Activated naive CD4-positive, alpha-beta T cell treated with anti-CD3 and anti-CD28 coated beads, Interleukin-2, amount 10 ng/mL, durations not matched to agents 7 days and 5 days (primary cell): ENCODE measurements at places on chromosomes 7 and 10.

GRCh38 chr7:150719960-150720891 lies 3.8 kb downstream of the GIMAP1 start:
- DNase-seq, result no peak

- no peak for DNase-seq
Measured at GRCh38 chr7:16647435-16647960, 1.5 kb downstream of the BZW2 start.

GRCh38 chr7:114952296-114952695 lies 30.4 kb downstream of the MDFIC start:
- DNase-seq, result no peak

GRCh38 chr10:25047088-25047487 lies 30.7 kb downstream of the THNSL1 start:
- DNase-seq, result no peak

GRCh38 chr10:32149252-32149955 lies 93.2 kb upstream of the KIF5B start:
- DNase-seq, result peak; percentile 23

GRCh38 chr10:50456719-50457118 lies 167.0 kb downstream of the SGMS1 start:
- DNase-seq, result no peak

GRCh38 chr7:20450536-20450935 lies 119.8 kb downstream of the ITGB8 start:
- DNase-seq, result no peak

GRCh38 chr10:116766241-116766827 lies 24.0 kb upstream of the HSPA12A start:
- no peak for DNase-seq

DNA sequence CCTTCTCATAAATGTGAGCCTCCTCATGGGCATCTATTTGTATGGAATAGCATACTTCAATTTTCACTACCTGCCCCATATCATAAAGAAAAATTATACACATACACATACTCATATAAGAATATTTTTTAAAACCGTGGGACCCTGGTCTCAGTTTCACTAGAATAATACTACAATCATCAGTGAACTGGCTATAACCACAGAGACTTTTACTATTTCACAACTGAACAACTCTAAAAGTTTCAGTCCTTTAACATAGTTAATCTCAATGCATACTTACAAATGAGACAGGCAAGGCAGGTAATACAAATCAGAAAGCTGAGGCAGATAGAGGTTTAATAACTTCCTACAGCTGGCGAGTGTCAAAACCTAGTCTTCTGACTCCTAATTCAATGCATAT lies 83.1 kb downstream of the LRRN3 start:
- no peak for DNase-seq

DNA sequence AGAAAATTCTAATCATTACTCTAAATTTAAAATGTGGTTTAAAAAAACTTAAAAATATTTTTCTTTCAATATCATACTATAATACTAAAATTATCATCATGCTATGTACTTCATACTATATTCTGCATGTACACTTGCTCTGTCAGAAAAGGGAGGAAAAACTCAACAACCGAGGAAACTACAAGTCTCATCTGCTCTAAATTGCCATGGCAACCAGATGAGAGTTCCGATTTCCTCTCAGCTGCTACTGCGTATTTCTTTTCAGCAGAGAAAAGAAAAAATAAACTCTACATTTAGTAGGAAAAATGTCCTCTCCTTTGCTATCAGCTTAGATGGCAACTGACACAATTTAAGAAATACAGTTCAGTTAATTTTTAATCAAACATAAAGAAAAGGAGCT lies 178.9 kb downstream of the SRPK2 start:
- DNase-seq, result no peak

- DNase-seq, result no peak
Measured at GRCh38 chr10:375815-376505, 240.7 kb downstream of the ZMYND11 start.

DNA sequence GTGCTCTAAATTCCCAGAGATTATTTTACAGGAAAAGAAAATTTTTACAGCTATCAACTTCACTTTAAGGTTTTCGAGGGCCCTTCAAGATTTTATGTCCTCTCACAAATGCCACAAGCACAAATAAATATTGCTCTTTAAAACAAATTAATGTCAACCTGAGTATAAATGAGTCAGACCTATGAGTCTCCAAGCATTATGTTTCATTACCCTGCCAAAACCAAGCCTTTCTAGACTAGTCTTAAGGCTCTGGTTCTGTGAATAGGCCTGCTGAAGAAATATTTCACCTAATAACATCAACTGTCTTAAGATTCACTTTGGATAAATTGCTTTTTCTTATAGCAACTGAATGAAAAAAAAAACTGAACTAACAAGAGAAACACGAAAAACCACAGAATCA lies 153.0 kb downstream of the PDE1C start:
- DNase-seq, result no peak

GRCh38 chr7:90461219-90461618 lies 8.2 kb upstream of the PTTG1IP2 start:
- no peak for DNase-seq

GRCh38 chr7:138025215-138026186 lies 23.6 kb upstream of the CREB3L2 start:
- no peak for DNase-seq

DNA sequence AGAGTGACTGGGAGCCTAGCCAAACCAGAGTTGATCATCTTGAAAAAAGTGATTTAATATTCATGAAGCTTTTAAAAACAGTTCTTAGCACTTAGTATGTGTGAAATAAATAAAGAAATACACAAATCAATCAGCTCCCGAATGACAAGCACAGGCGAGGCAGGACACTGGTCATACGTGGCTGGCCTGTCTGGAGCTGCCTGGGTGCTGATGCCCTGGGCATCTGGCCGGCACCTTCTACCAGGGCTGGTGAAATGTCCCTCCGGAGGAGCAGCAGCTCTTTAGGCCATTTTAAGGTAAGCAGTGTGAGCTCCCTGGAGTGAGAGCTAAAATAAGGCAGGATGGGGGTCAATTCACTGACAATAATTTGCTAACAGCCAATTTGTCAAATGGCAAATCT lies 23.7 kb downstream of the IL15RA start:
- no peak for DNase-seq

GRCh38 chr10:31374146-31374696 lies 55.2 kb downstream of the ZEB1 start:
- DNase-seq, result no peak

DNA sequence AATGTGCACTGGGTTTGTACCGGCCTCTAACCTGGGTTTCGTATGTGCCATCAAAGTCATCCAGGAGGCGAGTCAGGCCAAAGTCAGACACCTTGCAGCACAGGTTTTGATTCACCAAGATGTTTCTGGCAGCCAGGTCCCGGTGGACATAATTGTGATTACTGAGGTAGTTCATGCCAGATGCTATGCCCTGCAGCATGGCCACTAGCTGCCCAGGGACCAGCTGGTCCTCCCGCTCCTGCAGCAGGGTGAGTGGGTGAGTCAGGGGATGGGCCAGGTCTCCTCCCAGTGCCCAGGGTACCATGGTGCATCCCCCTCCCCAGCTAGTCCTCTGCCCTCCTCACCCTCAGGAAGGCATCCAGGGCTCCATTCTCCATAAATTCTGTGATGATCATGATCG lies 13.6 kb downstream of the ZYX start:
- no peak for DNase-seq

DNA sequence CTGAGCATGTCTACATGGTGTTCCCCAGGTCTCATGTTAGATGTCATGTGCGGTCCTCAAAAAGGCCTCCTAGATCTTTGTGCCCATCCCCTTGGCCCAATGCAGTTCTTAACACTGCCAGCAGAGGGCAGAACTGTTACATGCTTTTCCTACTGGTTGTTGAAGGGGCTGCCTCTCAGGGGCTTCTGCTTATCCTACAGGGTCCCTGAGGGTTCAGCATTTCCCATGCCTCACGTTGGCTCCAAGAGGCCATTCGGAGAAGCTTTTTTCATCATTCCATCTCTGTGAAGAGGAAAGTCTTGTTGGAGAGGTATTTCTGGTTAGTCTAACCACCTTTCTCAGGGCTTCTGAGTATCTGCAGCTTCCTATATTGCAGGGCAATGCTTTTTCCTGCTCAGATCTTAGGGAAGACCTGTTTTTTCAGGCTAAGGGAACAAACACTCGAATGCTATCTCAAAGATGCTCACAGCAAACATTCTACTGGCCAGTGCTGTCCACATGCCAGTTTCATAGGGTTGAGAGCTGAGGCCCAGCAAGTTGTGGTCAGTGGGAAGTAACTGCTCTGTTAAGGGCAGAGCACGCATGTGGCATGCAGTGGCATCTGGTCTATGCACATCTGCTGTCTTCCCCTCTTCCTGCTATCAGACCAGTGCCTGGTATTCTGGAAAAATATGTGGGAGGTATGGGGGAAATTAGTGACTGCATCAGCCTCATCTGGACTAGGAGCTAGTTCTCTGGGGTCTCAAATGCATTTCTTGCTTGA lies 31.5 kb downstream of the MBL2 start:
- DNase-seq, result peak; percentile 36

DNA sequence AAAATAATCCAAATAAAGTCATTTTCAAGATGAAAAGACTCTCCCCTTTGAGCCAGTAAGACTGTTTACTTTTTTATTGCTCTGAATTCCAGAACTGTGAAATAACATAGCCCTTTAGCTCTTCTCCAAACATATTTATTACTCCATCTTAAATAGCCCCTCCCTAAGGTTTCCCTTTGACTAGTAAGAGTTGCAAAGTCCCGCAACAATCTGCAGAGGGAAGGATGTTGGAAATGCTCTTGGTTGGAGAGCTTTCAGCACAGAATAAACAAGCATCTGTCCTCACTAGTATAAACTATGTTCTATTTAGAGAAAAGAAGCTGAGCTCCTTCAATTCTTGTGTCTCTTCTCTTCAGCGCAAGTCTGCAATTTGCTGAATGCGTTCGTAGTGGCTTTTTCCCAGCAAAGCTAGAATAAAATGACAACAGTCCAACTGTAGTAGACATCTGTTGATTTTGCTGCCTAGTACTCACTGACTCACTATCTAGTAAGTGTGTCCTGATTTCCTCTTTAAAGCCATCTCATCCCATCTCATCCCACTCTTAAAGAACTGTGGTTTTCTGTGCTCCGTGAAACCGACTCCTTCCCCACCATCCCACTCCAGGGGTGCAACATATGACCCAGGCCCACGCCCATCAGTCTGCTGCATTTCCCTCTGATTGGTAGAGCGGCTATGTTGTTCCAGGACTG lies 104.0 kb downstream of the FAM107B start:
- DNase-seq, result no peak

DNA sequence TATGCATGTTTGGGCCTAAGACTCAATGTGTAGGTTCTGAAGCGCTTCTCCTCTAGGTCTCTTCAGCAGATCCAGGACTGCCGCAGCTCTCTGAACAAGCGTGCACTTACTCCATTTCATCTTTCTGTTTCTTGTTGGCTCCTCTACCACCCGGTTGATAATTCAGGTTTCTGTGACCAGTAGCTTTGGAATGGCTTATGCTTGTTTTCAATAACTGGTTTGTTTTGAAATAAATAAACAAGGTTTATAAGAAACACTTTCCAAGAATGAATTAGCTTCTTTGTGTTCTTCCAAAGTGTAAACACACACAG lies 1.5 kb downstream of the MDFIC start:
- no peak for DNase-seq

DNA sequence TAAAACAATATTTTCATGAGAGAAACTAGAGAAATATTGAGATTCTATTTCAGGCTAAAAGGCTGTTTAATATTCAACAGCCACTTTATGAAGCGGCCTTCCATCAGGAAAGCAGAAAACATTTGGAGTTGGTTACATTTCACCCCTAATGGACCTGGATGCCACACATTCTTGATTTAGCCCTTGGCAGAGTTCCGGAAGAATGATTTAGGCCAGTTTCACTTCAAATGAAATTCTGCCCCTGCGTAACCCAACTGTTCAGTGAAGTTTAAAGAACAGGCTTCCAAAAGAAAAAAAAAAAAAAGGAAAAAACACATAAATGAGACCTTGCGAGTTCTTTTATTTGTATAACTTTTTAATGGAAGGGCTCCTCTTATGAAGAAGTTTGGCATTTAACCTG lies 239.2 kb upstream of the AKR1E2 start:
- DNase-seq, result no peak

GRCh38 chr7:35253710-35254495 lies at the start of gene TBX20:
Gene TBX20 (minus strand): TSS chr7:35254100. CDS start chr7:35253620, 480 bp downstream.
- peak; percentile 49 for DNase-seq

DNA sequence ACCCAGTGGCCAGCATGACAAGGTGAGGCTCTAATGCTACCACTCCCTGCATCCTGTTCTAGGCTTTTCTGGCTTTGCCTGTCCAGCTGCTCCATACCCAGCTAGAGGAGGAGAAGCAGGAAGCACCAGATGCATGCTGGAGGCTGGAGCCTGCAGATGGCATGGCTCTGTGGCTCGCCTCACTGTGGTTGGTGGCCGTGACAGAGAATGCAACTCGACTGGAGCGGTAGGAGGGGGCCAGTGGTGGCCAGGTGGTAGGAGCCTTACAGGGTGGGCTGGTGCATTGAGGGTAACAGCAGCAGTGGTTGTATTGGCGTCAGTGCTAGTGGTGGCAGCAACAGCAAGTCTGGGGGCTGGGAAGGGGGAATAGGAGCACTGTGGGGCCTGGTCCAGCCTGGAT lies 128.6 kb downstream of the ZNF248 start:
- no peak for DNase-seq

DNA sequence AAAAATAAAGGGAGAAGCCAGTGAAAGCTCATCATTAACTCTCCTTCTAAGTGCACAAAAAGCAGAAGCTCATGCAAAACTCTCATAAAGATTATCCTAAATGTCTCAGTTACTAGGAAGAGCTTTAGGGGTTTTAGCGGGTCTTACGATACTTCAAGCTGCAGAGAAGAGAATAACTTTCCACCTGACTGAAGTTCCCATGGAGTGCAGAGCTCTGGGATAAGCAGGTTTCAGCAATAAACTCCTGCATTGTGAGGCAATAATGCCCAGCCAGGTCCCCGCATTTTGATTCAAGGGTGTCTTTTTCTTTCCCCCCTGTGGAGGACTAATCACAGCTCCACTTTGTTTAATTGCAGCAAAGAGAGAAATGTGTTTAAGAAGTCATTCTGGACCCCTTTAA lies 241.9 kb upstream of the SP8 start:
- DNase-seq, result no peak

DNA sequence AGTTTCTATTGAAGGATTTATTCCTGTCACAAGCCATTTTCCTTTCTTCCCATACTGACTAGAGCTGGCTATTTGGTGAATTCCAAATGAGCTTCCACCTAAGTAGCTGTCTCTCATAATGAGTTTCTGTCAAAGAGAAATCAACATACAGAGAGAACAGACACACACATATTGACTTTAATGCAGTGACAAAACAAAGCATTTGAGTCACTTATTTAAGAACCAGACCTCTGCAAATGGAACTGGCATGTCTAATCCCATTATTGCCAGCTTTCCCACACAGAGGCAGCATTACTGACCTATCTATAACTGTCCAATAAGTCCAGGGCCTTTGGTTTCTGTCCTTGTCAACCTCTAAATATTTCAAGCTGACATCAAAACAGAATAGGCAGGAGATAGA lies 179.3 kb upstream of the CSTF2T start:
- no peak for DNase-seq

GRCh38 chr10:97721871-97722780 lies 8.6 kb downstream of the MARVELD1 start:
- no peak for DNase-seq
